ENCODE measurements at places on chromosomes 3 and 15.

GRCh38 chr15:70418943-70419342, 321.2 kb upstream of the TLE3 start:
- no peak for DNase-seq

DNA sequence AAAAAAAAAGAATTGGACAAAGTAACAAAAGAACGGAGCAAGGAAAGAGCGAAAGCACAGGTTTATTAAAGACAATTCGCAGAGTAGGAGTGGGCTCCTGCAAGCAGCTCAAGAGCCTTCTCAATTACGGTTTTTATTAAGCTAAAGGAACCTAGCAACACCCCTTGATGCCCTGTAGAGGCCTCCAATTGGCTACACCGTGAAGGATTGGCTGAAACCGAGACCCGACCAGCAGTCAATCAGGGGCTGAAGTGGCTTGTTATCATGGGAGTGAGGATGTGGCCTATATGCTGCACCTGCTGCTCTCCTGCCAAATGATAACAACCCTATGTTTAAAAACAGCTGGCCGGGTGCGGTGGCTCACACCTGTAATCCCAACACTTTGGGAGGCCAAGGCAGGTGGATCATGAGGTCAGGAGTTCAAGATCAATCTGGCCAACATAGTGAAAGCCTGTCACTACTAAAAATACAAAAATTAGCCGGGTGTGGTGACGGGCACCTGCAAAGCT, 20.4 kb upstream of the AP3B2 start:
- no peak for DNase-seq

DNA sequence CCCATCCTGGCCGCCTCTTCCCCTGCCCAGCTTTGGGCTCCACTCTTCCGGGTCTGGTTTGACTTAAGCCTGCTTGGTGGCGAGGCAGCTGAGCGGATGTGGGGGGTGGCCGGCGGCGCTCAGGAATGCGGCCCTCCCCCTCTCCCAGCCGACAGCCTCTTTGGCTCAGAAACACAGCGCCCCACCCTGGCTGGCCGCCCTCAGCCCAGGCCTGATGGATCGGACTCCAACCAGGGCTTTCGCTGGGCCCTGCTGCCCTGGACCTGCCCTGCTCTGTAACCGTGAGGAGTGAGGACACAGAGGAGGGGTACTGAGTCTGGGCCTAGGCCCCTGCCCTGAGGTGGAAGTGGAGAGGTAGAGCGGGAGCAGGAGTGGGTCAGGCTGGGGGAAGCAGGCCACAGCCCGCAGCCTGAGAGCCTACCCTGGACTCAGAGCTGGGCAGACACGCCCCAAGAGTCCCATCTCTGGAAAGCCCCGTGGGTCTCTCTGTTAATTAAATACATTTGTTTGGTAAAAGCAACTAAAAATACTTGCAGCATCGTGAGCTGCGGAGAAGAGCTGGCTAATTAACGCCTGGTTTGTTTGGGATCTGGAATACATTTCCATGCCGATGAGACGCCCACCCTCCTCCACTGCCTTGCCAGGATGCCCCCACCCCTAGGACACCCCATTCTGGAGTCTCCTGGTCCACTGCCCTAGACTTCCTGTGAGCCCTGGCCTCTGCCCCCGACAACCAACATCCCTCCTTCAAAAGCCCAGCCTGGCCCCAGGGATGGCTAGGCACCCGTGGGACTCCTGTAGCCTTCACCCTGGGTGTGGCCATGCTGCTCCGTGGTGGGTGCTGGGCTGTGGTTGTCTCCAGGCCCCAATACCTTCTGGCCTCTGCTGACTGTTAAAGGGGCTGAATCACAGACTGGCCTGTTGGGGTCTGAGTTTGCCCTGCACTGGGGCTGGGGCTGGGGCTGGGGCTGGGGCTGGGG, 19.6 kb downstream of the PLXNA1 start:
- DNase-seq, result peak; percentile 89

- no peak for DNase-seq
Measured at GRCh38 chr15:31280831-31281216, 45.8 kb upstream of the KLF13 start.

DNA sequence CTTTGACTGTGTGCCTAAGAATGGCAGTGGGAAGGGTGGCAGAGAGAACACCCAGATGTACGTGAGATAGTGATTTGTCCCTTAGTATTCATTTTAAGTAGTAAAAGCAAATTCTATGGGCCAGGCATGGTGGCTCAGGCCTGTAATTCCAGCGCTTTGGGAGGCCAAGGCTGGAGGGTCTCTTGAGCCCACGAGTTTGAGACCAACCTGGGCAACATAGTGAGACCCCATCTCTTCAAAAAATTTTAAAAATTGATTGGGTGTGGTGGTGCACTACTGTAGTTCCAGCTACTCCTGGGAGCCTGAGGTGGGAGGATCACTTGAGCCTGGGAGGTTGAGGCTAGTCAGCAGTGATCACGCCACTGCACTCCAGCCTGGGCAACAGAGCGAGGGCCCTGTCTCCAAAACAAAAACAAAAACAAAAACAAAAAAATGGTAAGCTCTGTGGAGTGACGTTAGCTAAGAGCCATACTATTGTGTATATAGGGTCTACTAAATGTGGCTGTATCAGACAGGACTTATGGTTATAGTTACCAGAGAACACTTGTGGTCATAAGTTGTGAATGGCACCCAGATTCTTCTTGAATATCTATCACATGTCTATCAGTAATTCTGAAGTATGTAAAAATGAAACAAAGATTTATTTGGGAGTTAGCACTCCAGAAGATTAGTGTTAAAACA, 171.5 kb downstream of the TCF12 start:
- DNase-seq, result no peak

- peak; percentile 9 for DNase-seq
Measured at GRCh38 chr3:105232553-105232952, 134.2 kb upstream of the ALCAM start.

DNA sequence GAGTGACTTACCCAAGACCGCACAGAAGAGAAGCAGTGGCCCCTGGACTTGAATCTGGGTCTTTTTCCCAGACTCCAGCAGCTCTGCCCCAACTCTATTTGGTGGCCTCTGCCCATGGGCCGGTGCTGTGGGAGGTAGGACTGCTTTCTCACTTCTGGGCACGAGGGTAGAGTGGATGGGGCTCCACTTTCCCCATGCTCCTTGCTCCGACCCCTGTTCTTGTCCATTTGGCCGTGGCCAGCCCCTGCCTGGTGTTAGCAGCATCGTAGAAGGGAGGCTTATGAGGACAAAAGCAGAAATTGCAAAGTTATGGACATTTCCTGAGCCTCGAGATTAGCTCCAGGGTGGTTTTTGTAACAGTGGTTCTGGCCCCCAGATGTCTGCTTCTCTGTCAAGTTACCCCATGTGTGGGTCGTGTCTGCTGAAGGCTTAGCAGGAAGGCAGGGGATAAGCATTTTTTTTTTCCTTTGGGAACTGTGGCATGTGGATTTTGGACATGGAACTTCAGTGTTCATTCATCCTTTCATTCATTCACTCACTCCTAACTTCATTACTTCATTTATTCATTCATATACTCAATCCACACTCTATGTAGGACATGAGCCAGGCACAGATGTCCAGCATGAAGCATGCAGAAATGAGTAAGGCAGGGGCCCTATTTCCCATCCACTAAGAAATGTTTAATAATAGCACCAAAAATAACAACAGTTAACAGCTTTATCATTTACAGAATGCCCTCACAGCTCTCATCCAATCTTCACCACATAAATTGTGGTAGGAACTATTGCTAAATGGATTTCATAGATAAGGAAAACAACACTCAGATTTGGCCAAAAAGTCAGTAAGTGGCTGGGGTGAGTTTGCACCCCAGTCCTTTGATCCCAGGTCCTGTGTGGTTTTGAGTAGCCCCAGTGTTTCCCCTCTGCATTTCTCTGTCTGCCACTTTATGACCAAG, 180.5 kb downstream of the OPA1 start:
- no peak for DNase-seq

DNA sequence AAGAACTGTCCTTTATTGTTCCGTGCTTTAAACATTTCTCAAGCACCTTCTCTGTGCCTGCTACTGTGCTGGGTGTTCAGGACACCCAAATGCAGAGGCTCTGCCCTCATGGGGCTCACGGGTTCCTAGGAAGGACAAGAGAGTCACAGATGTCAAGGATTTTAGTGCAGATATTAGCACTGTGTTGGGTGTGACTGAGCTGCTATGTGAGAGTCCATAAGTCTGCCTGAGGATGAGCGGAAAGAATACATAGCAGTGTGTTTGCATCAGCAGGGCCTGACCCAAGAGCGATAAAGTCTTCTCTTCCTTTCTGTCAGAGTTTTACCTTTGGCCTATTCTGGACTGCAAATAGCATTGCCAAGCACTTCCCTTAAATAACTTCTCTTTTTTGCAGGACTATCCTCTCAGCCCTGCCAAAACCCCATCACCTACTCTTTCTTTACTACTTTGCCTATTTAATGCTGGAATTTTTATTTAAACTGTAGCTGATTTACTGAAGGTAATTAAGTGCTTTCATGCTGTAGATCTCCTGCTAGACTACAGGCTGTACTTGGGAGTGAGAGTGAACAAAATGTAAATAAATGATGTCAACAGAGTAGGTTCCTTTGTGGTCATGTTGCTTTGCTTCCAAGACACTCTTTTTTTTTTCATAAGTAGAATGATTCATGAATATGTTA, 459.4 kb upstream of the TPRG1 start:
- peak; percentile 92 for DNase-seq

GRCh38 chr15:61053401-61053965, 175.6 kb downstream of the RORA start:
- DNase-seq, result no peak

GRCh38 chr3:162398554-162398953, 901.9 kb downstream of the OTOL1 start:
- no peak for DNase-seq

DNA sequence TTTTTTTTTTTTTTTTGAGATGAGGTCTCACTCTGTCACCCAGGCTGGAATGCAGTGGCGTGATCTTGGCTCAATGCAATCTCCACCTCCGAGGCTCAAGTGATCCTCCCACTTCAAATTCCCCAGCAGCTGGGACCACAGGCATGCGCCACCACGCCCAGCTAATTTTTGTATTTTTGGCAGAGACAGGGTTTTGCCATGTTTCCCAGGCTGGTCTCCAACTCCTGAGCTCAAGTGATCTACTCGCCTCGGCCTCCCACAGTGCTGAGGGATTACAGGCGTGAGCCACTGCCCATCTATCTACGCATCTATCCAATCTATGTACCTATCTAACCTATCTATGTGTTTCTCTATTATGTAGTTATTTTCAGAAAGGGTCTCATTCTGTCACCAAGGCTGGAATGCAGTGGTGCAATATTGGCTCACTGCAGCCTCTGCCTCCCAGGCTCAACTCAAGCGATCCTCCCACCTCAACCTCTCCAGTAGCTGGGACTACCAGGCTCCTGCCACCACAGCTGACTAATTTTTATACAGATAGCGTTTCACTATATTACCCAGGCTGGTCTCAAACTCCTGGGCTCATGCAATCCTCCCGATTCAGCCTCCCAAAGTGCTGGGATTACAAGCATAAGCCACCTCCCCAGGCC, 20.2 kb upstream of the GPX1 start:
- peak; percentile 37 for DNase-seq

DNA sequence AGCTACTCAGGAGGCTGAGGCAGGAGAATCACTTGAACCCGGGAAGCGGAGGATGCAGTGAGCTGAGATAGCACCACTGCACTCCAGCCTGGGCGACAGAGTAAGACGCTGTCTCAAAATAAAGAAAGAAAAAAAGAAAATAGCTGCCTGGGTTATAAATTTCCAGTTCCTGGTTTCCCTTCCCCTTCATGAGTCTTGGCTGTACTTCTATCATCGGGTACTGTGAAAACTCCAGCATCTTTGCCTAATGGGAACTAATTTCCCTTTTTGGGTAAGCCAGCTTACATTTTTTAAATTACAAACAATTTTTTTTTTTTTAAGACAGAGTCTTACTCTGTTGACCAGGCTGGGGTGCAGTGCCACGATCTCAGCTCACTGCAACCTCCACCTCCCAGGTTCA, 15.0 kb downstream of the DENND4A start:
- no peak for DNase-seq

DNA sequence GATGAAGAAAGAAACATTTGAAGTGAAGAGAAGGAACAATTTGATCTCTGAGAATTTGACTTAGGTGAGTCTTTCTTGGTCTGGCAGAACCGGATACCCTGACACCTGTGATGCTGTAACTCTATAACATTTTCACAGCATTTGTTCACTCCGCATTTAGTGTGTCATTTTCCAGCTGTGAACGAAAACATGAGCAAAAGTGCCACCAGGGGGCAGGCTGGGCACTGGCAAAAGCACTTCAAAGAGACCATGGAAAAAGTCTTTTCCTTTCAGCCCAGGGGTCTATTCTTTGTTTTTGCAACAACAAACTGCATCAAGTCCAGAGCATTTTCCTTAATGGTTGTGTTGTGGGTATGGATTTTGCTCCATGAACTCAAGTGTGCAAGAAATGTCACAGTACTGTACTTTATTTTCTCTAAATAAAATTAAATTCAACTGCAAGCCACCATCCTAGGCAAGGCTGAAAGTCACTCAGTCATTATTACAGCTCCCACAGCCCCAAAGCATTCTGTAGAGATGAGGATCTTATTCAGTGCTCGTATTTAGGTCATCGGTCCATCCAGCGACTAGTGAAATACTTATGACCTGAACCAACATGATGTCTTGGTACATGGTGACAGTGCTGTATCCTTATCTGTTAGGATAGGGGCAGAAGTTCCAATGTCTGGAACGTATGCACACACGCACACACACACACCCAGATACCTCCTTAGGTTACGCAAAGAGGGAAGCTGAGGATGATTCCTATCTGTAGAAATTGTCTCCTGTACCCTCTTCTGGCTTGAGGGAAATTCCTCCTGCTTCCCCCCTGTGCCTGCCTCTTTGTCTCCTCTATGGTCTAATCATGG, 125.5 kb downstream of the GADL1 start:
- DNase-seq, result peak; percentile 58

GRCh38 chr3:127723011-127723567, 50.3 kb downstream of the ABTB1 start:
- peak; percentile 25 for DNase-seq

- DNase-seq, result no peak
Measured at GRCh38 chr3:36201546-36201945, 178.8 kb upstream of the STAC start.

GRCh38 chr15:40454904-40455391, 14.2 kb downstream of the BAHD1 start:
- peak; percentile 54 for DNase-seq

- DNase-seq, result peak; percentile 75
Measured at GRCh38 chr3:153173758-153174516, 11.9 kb downstream of the RAP2B start.

GRCh38 chr3:129513705-129514104, 14.7 kb upstream of the RHO start:
- DNase-seq, result no peak

DNA sequence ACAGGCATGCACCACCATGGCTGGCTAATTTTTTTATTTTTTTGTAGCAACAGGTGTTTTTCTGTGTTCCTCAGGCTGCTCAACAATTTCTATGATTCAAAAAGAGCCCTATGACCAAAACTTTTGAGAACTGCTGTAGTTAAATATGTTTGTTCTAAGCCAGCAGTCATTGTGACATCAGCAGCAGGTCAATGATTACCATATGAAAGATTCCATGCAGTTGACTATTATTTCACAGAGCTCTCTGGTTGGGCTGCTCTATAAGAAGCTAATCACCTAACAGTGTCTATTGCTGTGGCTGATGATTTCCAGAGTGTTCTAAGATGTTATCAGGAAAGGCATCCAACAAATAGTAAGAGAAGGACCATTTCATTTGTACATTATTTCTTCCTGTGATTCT, at the start of gene CCDC54:
Gene CCDC54, plus strand, starts transcription at position 289 of the 400 bp plus-strand sequence. CDS start 149 bp downstream, outside the sequence.
- peak; percentile 43 for DNase-seq

GRCh38 chr15:89877083-89877425, 16.7 kb downstream of the AP3S2 start:
- DNase-seq, result no peak

GRCh38 chr3:158160958-158161357, 51.1 kb downstream of the RSRC1 start:
- DNase-seq, result peak; percentile 86

Data from IMR-90 (cell line).